ENCODE measurements at places on chromosomes 1 and 21.
A peak's percentile ranks its signal among the peaks of the same experiment; 100 is the strongest.

DNA sequence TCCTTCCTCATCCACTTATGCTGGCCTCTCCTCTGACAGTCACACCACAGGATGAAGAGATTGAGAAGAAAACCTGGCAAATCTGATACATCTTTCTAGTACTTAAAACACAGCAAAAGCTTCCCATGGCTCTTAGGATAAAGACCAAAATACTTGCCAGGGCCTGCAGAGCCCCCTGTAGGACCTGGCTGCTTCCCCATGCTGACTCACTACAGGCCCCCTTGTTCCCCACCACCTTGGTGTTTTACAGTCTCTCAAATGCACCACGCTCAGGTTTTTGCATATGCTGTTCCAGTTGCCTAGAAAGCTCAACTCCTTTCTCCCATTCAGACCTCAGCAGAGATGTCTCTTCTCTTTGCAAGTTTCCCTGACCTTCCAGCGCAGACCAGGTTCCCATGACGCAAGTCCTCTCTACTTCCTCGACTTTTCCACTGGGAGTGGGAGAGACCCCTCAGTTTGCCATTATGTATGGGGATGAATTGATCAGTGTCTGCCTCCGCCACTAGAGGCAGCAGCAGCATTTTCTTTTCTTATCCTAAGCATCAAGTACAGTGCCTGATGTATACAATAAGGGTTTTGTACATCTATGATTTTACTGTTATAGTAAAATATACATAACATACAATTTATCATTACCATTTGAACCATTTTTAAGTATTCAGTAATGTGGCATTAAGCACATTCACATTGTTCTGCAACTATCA, 113.8 kb upstream of the C8B start:
- no peak for DNase-seq

GRCh38 chr1:58841455-58841854, 57.6 kb upstream of the JUN start:
- DNase-seq: no peak

DNA sequence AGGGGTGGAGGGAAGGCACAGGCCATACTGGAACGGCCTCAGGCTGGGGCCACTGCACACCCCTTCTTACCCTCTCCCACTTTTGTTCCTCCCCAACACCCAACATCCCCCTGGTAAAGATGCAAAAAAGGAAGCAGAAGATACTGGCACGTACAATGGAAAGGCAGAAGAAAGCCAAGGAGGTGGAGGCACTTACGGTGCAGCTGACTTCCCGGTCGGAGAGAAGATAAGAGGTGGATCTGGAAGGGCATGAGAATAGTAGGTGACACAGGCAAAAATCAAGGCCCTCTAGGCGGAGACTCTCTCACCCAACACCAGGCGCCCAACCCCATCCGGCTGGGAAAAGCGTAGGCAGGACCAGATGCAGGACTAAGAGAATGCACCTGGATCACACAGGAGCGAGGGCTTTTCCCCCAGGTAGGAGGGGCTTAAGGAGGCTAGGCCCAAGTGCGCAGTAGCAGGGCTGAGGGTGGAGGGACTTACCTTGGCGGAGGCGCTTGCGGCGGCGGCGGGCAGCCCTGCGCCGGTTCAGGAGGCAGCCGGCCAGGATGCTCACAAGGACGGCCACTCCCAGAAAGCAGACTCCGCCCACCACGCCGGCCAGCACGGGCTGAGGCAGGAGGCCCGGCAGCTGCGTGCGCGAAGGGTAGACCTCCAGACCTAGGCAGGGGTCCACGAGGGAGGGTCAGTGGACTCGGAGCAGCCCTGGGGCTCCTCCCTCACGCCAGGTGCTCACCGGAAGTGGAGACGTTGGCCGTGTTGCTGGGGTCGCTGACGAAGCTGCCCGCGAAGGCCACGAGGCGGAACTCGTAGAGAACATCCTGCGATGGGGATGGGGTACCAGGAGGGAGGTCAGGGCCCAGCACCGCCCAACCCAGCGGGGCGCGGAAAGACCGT, 4.1 kb upstream of the TAGLN2 start:
- DNase-seq: no peak

DNA sequence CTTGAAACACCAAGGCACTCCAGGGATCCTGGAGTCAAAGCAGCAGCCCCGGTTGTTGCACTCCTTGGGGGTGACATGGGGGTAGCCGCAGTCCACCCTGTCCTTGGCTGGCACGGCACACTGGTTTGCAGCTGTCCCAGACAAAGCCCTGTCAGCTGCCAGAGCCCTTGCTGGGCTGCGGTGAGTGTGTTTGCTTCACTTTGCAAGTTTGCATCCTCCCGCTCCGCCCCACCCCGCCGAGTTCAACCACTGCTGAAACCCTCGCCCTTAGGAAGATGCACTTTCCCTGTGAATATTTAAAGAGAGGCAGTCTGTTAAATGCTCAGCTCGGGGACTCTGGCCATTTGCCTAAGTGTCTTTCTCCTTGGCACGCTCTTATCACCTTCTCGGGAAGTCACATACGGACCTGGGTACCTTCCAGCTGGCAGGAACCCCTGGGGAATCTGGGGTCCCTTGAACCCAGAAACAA, 1.7 kb downstream of the TFF3 start:
- DNase-seq: no peak

GRCh38 chr21:34887105-34887442, 162.0 kb downstream of the RUNX1 start:
- no peak for DNase-seq

DNA sequence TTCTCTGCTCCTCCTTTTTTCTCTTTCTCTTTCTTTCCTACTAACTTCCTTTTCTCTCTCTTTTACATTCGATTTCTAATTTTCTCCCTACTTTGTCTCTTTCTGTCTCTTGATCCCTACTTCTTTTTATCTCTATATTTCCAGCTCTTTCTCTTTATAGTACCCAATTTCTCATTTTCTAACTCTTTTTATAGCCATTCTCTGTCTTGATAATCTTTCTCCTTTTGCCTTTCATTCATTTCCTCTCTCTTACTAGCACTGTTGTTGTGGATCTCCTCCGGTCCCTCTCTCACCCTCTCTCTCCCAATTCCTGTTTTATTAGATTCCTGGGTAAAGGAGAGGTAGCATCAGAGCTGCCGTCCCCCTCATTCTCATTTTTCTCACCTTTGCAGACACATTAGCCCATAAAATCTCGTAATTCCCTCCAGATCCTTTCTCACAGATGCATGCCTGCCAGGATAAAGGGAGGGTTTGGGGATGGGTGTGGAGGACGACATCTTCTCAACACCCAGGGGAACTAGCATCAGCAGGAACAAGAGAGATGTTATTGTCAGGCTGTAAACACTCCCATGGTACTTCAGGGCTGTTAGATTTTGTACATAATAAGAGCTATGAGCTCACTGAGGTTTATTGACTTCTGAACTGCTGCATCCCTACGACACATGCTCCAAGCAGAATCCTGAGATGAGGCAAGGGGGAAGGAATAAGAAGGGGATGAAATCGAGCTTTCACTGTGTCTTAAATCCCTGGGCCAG, 159.0 kb upstream of the GALNT2 start:
- DNase-seq: no peak

GRCh38 chr1:9253004-9253403, 18.4 kb downstream of the H6PD start:
- DNase-seq: peak; percentile 83

All from neuronal stem cell (in vitro differentiated cells).